ENCODE measurements at places on chromosomes 7 and 10.

GRCh38 chr10:89228146-89228545 lies 21.0 kb upstream of the CH25H start:
- no peak for DNase-seq

DNA sequence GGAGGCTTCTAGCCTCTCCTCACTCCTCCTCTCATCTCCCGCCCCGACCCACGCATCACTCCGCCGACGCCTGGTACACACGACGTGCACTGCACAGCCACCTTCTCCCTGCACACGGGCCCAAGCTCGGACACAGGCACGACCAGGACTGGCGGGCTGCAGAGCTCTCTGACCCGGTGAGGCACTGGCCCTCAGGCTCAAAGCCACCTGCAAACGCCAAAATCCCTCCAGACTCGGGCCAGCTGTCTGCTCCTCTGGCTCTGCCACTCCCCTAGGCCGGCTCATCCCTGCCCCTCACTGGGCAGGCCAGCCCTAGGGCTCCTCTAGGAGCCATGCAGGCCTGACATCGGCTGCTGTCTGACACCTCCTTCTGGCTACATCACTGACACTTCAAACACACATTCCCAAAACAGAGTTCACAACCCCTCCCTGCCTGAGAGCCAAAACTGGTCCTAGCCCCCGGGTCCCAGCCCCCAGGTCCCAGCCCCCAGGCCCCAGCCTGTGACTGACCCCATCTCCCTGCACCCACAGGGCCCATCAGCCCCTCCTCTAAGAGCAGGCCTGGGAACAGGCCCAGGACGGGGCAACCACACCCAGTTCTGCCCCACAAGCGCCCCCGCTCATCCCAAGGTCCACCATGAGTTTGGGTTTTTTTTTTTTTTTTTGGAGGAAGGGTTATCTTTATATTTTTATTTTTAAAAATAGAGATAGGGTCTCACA lies 35.1 kb downstream of the MAD1L1 start:
- no peak for DNase-seq

- no peak for DNase-seq
Measured at GRCh38 chr7:138875794-138876193, 77.8 kb upstream of the ATP6V0A4 start.

DNA sequence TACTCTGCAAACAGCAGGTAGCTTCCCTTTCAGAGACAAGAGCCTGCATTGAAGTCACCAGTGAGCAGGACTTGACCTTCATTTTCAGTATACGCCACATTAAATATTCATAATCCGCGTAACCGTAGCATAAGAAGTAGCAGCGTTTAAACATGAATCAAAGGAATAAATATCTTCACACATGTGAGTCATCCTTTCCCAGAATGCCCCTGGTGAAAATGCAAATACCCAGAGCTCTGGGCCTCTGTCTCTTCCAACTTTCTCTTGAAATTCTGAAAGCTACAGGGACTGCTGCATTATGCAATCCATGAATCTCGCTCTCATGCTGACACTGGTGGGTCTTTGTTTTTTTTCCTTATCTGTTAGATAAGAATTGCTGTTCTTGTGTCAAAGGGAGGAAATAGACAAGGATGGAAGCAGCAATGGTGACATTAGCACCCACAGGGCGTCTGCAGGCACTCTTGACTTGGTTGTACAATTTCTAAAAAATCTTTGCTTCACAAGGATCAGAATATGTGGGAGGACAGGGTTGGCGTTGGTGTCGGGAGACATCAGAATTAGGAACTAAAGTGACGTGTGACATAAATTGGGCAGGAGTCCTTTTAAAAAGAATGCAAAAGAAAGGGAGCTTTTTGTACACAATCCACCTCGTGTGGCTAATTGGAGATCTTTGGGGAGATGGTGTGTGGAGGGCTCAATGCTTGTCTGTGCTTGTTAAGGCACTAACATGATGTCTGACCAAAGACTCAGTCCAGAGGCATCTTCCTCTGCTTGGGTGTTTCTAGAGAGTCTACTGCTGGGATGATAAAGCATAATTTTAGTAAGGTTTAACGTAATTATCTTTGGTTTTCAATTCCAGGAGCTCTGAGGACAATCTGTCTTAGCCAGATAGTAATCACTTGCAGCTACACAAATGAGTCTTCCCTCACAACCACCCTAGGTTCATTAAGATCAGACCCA lies 390.3 kb downstream of the KCNMA1 start:
- no peak for DNase-seq

DNA sequence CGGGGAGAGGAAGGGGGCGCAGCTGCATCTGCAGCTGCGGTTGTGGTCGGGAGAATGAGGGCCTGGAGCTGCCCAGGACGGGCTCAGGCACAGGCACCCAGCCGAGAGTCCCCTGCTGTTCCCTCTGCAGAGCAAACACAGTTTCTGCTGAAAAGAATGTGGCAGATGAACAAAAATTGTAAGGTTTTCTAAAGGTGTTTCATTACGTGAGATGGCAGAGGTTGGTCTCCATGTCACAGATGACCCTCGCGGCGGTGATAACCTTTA lies 456.2 kb downstream of the DNAJB6 start:
- no peak for DNase-seq

- DNase-seq, result no peak
Measured at GRCh38 chr10:6640433-6641040, 60.5 kb upstream of the PRKCQ start.

- DNase-seq, result peak; percentile 44
Measured at GRCh38 chr10:26556748-26557640, 118.9 kb downstream of the APBB1IP start.

DNA sequence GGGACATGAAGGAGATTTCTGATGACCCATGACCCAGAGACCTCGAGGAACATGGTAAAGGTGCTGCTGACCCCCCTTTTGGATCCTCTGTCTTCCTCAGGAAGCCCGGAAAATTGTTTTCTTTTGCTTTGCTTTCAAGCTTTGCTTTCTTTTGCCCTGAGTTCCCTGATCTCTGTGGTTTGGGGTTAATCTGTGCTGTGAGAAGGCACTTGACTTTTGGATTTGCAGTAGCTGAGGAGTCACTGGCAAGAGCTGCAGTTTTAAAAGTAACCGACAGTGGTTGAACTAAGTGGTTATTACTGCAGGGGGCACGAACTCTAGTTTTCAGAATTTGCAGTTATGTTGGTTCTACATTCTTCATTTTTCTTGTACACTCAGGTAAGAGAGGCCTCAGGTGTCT lies 53.0 kb downstream of the PDZD8 start:
- no peak for DNase-seq

GRCh38 chr10:102358712-102359382 lies 36.7 kb upstream of the NFKB2 start:
- DNase-seq, result no peak

DNA sequence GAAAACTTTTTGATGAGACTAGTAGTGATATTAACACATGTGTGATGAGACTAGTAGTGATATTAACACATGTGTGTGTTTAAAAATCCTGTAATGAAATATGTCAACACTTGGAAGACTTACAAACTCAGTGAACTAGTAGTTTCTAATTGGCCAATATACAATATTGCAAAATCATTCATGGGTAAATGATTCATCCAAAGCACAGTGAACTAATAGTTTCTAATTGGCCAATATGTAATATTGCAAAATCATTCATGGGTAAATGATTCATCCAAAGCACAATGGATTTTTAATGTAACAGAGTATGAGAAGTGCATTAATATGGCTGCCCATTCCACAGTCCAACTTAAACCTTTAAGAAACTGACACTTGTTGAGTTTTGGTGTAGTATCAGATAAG lies 77.8 kb downstream of the ATAD1 start:
- DNase-seq, result no peak

DNA sequence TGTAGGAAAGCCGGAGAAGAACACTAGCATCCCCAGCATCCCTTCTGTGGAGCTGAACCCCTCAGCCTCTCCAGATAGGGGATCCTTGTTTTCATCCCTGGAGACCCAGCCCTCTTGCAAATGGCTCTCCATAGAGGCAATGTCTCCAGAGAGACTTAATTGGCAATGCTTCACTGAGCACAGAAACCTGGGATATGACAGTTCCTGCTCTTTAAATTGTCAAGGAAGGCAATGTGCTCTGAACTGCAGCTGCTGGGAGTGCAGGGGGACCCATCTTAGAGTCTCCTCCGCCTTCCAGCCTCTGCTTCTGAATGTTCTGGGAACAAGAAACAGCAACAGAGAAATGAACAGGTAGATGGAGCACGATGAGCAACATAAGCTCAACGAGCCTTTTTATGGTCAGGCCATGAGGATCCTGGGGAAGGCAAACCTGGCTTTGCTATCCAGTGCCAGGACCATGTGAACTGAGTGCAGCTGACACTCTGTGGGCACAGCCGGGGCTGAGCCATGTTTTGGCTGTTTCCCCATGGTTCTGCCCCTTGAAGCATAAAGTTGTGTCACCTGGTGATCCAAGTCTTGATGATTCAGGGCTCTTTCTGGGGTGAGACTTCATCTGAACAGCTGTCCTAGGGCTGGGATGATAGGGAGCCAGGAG lies 481.0 kb downstream of the PLXNA4 start:
- DNase-seq, result no peak

DNA sequence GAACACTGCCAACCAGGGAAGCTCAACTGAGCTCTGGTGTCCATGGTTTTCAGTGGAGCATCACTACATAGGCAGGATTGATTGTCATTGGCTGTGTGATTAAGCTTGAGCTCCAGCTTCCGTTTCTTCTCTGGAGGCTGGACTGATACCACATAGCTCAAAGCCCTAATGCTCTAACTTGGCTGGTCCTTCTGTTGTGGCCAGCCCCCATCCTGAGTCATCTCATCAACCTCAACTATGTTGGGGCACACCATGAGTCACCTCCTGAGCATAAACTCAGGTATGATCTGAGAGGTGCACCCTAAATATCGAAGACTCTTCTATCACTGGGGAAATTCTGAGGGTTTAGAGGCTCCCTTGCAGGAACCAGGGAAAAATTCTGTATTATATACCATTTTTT lies 114.5 kb upstream of the INHBA start:
- no peak for DNase-seq

DNA sequence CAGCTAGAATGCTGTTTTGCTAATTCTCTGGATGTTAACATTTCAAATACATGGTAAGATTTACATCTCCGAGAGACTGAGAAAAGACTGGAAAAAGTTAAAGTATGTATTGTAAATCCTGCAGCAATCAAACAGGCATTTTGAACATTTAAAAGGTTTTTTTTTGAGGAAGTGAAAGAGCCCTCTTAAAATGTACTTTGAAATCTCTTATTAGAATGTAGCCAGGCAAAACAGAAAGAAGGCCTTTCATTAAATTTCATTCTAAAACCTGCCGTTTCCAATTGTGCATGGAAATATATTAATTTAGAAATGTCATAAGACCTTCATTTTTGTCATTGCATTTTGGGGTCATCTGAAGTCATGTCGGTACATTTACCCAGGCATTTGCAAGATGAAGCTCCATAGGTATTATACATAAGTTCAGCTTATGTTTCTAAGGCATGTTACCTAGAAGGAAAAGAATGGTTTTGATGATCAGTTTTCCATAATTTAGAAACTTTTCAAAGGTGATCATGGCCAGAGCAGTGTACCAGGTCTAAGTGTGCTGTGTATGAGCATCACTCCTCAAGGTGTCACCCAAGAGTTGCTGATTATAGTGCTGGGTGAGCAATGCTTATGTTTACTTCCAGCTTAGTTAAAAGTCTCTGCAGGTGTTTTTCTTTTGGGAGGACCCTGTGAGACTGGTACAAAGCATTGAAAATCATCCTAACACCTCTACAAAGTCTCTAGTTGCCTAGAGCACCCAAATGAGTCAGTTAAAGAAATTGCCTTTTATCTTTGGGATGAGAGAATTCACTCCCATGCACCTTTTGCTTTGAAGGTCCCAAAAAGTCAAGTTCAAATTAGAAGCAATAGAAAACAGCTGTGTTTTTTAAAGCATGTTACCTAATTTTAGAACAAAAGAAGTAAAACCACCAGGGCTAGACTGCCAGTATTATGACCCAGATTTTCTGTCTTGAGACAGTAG lies 7.1 kb downstream of the ZNF736 start:
- no peak for DNase-seq

- no peak for DNase-seq
Measured at GRCh38 chr10:124379609-124380193, 39.0 kb downstream of the OAT start.

DNA sequence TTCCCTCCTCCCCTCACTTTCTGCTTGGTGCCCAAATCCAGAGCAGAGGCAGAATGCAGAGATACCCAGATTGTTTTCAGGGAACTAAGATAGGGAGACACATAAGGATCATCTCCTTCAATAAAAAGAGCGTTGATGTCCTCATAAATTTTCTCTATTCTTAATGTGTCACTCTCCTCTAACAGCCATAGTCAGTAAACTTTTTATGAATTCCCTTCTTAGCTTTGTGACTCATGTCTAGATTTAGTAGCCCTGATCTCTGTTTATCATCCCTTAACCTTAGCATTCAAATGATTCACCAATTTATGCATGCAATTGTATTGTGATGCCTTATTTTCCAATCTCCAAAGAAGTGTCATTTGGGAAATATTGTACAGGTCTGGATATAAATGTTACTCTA lies 995.5 kb upstream of the C7orf33 start:
- DNase-seq, result no peak

- no peak for DNase-seq
Measured at GRCh38 chr7:115682507-115682906, 348.1 kb downstream of the TFEC start.

DNA sequence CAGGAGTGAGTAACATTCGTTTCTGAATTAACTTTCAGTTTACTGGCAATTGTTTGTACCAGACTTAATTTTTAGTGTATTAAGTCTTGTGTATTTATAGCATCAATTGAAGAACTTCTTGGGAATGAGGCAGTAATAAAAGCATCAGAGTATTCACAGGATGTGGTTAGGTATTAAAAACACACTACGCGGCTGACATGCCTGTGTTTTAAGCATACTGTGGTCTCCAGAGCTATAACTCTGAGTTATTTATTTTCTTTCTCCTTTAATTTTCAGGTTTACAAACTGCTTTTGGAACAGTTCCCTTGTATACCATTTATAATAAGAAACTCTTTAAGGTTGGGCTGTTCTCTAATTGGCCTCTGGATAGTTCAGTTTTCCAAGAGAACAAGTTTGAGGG lies 626.1 kb upstream of the NRG3 start:
- no peak for DNase-seq

- DNase-seq, result peak; percentile 58
Measured at GRCh38 chr7:7653593-7654187, 13.1 kb downstream of the UMAD1 start.

DNA sequence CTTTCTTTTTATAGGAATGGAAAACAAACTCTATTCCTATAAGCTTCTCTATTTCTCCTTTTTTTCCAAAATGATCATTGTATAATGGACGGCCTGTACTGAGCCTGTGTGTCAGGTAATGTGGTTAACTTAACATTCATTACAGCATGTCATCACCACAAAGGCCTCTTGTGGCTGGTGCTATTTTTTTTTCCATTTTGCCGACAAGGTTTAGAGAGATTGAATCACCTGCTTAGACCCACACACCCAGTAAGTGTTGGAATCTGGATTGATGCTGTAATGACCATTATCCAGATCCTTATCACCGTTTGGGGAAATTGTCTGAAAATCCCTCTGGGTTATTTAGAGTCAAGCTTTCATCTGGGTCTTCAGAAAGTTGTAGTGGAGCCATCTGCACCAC lies 18.5 kb downstream of the AKR1B15 start:
- no peak for DNase-seq

GRCh38 chr7:45182856-45183710 lies 25.5 kb downstream of the RAMP3 start:
- no peak for DNase-seq

- DNase-seq, result no peak
Measured at GRCh38 chr7:82230811-82231581, 212.6 kb downstream of the CACNA2D1 start.
